ENCODE measurements at places on chromosomes 1 and 21. TPM values are rescaled to one million over a fixed set of nuclear protein-coding genes. Genes with fewer than 3 reads are reported as not detected.
A peak's percentile ranks its signal among the peaks of the same experiment; 100 is the strongest.

GRCh38 chr1:81706650-81707435 is 93.9 kb upstream of the ADGRL2 start:
- DNase-seq, result no peak

DNA sequence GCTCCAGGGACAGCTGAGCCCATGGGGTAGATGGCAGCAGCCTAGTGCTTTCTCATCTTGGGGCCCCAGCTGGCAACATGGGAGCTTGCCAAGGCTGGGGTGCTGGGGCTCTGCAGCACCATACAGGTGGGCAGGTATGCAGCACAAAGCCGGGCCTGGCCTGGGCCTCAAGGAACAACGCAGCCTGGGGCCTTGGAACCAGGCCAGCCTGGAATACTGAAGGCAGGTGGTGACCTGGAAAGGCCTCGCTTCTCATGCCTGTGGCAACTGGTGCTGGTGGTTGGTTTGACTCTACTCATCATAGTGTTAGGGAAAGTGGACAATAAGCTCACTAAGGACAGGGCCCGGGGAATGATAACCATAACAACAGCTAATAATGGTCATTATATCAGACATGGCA is 27.0 kb upstream of the SDHB start:
- DNase-seq, result no peak

DNA sequence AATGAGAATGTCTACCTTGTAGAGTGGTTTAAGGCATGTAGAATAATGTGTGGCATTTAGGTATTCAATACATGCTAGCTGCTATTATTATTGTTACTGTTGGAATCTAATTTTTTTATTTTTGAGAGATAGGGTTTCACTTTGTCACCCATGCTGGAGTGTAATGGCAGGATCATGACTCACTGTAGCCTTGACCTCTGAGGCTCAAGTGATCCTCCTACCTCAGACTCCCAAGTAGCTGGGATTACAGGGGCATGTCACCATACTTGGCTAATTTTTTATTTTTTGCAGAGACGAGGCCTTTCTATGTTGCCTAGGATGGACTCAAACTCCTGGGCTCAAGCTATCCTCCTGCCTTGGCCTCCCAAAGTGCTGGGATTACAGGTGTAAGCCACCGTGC is 61.9 kb downstream of the EPB41 start:
- DNase-seq, result no peak

Gene P3R3URF
- polyA plus RNA-seq, result not detected

GRCh38 chr1:198620951-198621824 is 17.7 kb upstream of the PTPRC start:
- no peak for DNase-seq

- DNase-seq, result no peak
Observed at GRCh38 chr1:221470000-221470698, 271.7 kb downstream of the DUSP10 start.

- DNase-seq, result peak; percentile 47
Observed at GRCh38 chr1:26044971-26045721, 772 bp downstream of the SLC30A2 start.

- DNase-seq, result no peak
Observed at GRCh38 chr1:16900751-16901150, 5.0 kb downstream of the RNU1-2 start.

All from hepatocyte (in vitro differentiated cells).